ENCODE measurements at places on chromosomes 13 and 19.

DNA sequence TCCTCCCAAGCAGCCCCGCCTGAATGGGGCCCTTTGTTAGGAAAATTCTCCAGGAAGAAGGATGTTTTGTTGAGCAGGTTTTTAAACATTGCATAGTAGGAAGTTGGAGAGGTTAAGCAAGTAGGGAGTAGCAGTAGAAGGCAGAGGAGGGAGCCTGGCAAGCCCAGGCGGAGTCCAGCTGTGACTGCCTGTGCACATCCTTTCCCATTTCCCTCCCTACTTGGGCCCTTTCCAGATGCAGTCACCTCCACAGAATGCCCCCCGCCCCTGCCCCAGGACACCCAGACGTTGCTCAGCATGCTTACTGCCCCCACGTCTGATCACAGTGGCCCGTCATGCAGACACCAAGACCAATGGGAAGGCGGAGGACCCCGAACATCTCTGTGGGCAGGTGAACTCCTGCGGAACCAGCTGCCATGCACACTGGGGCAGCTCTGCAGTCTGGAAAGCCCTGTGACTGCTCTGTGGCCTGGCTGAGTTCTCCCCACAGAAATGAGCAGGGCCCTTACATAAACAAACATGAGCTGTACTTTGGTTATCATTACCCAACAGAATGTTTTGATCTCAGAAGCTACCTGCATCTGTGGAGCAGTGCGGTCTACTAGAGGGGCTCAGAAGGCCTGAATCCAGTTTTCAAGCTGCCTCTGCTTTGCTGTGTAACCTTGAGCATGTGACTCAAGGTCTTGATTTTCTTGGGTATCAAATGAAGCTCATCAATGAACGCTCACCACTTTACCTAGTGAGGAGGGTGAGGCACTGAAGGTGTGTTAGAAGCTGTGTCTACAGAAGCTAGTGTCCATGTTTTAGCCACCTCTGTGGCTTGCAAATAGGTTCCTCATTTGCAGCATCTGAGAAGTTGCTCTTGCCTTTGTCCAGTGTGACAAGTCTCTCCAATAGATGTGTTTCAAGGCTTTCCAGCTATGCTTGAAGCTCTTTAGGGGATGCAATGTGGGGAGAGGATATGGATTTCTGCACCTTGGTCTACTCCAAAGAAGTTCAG lies 84.2 kb downstream of the TNFRSF19 start:
- no peak for DNase-seq

GRCh38 chr19:52648336-52649016 lies 10.3 kb upstream of the ZNF83 start:
- no peak for DNase-seq

GRCh38 chr13:107421951-107422350 lies 793.4 kb downstream of the LIG4 start:
- DNase-seq = no peak

GRCh38 chr13:31772231-31772630 lies 32.9 kb downstream of the RXFP2 start:
- DNase-seq = no peak

DNA sequence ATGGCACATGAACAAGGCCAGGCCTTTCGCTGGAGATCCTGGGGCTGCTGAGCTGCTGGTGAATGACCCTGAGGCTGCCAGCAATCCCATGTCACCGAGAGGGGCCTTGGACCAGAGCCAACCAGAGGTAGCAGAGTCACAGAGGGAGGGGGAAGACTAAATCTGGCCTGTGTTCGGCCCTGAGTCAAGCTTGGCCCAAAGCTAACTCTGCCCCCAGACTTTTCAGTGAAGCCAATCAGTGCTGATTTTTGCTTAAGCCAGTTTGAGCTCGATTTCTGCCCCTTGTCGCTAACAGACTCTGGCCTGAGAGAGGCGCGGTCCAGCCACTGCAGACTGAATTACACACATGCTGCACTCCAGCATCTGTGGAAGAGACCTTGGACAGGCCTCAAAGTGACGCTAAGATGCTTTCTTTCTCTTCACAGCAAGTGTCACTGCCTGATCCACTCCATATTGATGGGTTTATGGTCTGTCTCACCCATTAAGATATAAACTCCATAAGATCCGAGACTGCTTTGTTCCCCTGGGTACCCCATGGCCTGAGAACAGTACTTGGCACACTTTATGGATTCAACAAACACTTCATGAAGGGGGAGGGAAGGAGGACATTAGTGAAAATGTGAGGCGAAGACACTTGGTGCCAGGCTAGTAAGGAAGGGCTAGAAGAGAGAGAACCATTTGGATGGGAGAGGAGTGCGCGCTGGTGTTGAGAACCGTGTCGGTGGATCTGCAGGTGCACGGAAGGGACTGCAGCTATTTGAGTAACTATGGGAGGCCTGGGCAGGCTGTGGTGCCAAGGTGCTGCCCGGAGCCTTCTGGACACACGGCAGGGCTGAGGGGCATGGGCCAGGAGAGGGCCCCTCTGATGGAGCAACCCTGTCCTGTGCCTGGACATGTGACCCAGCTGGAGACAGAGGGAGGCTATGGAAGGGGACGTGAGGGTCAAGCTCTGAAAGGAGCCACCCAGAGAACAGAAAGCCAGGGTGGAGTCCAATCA lies 17.6 kb downstream of the RANBP3 start:
- no peak for DNase-seq

DNA sequence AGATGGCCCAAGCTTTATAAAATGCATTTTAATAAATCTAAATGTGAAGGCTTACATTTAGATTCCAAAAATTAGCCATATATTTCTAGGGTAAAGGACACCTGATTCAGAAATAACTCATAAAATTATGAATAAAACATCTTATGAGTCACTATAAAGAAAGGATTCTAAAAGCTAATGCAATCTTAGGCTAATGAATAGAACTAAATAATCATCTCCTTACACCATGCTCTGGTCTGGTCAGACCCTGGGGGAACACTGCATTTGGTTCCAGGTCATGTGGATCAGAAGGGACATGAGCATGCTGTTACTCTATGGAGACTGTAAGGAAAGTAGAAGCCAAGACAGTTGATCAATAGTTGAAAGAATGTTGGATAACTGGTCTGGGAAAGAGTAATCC lies 370.4 kb downstream of the NDFIP2 start:
- DNase-seq = no peak

GRCh38 chr13:79285159-79285558 lies 120.9 kb downstream of the RBM26 start:
- no peak for DNase-seq

GRCh38 chr19:30214651-30215051 lies 157.5 kb upstream of the ZNF536 start:
- DNase-seq = peak; percentile 17

GRCh38 chr13:99963816-99964339 lies 7.7 kb downstream of the ZIC5 start:
- DNase-seq = no peak

DNA sequence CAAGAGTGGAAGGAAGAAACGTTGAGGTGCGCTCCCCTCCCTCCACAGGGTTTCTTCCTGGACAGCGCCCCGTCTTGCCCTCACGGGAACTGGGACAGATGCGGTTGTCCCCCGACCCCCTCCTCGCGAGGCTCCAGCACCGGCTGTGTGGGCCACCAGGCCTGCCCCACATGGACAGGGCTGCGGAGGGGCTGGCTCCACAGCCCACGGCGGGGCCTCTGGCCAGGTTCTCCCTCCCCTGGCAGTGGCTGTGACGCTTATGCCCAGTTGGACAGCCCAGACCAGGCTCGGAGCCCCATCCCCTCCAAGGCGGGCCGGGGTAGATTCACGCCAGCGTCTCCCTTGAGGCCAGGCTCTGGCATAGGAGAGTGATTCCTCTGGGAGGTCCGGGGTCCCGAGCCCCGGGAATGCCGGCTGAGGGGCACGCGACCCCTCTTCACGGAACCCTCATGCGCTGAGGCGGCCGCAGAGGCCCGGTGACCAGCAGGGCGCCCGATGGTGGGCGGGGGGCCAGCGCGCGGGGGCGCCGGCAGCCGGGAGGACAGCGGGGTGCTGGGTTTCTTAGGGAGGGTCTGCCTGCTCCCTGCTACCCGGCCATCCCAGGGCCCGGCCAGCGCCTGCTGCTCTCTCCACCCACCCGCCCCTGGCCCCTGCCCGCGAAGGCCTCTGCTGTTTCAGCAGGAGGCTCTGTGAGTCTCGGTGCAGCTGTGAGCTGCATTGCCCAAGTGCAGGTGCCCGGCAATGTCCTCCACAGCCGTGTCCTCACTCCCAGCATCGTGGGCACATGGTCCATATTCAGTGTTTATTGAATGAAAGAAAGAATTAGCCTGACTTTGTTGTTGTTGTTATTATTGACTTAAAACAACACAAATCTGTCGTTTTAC lies 20.3 kb upstream of the GAS6 start:
- DNase-seq = no peak

DNA sequence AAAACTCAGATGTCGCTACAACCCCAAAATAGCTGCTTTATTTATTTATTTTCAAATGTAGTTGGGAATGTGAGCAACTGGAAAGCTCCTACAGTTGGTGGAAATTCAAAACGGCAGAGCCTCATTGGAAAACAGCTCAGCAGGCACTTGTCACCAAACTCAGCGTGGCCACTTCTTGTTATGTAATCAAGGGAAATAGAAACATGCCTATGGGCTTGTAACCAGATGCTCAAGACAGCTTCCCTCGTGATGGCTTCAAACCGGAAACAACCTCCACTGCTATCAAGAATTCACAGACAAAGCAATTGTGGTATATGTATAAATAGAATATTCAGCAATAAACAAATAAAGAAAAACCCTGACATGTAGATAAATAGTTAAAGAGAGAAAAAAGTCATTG lies 627.8 kb upstream of the SLC10A2 start:
- no peak for DNase-seq

- DNase-seq = no peak
Observed at GRCh38 chr19:30102239-30102638, 160.2 kb downstream of the URI1 start.

GRCh38 chr19:6828698-6829633 lies 56.5 kb downstream of the VAV1 start:
- DNase-seq = peak; percentile 23

DNA sequence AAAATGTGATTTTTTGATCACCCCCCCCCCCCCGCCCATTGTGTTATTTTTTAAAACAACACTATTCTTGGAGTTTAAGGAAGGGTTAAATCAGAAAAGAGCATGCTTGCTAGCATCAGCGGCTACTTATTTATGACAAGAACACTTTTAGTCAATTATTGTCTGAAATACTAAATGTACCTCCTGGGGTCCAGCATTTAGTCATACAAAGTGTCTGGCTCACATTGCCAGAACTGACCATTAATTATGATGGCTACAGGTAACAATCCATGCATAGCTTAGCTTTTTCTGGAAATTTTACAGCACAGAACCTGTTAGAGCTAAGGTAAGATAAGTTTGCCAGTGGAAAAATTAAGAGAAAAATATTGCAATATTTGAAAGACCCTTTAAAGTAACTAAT lies 90.1 kb downstream of the PCDH9 start:
- DNase-seq = no peak

DNA sequence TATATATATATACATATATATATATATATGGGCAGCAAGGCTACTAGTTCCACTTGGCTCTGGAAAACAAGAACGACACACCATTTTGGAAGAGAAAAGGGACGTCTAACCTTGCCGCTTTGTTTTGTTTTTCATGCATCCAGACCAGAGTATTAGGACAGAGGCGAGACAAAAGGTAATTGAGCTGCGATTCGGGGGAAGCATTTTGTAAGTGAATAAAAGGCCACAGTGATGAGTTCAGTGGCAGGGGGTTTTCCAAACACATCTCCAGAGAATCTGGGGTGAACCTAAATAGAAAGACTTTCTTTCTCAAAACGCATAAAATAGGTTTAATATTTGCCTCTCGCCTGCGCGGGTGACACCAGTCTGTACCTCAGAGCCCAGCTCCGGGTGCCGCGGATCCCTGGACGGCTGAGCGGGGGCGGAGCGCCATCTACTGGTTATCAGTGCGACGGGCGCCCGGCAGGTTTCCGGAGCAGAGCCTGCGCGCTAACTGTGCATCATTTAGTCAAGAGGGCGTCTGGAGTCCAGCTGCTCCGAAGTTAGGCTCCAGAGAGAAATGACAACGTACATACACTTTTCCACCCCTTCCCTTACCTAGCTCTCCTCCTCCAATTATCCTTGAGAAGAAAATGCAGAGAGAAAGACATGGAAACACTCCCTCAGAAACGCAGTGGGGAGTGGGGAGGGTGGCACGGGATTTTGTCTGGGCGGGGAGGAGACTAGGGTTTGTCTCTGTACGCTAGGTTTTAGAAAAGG lies 262.3 kb downstream of the TBC1D4 start:
- peak; percentile 76 for DNase-seq

- DNase-seq = no peak
Observed at GRCh38 chr19:53389978-53390377, 5.0 kb upstream of the ZNF765 start.

GRCh38 chr19:41746593-41747227 lies 8.6 kb upstream of the CEACAM6 start:
- peak; percentile 8 for DNase-seq

GRCh38 chr19:43956827-43957226 lies 5.8 kb downstream of the ZNF221 start:
- DNase-seq = peak; percentile 18

GRCh38 chr19:17411801-17412200 lies 6.4 kb upstream of the BST2 start:
- no peak for DNase-seq

GRCh38 chr13:75432811-75433244 lies 49.1 kb downstream of the TBC1D4 start:
- DNase-seq = no peak

- DNase-seq = no peak
Observed at GRCh38 chr13:91593456-91593855, 195.0 kb downstream of the GPC5 start.

- no peak for DNase-seq
Observed at GRCh38 chr13:78686461-78686860, 27.5 kb upstream of the OBI1 start.

- DNase-seq = no peak
Observed at GRCh38 chr19:55369653-55370304, 484 bp downstream of the IL11 start.

GRCh38 chr19:11125994-11126685 lies 29.4 kb downstream of the SPC24 start:
- peak; percentile 34 for DNase-seq

GRCh38 chr19:14495672-14496028 lies 277 bp downstream of the GIPC1 start:
- no peak for DNase-seq

- no peak for DNase-seq
Observed at GRCh38 chr13:69288026-69288425, 819.6 kb upstream of the ATXN8OS start.

DNA sequence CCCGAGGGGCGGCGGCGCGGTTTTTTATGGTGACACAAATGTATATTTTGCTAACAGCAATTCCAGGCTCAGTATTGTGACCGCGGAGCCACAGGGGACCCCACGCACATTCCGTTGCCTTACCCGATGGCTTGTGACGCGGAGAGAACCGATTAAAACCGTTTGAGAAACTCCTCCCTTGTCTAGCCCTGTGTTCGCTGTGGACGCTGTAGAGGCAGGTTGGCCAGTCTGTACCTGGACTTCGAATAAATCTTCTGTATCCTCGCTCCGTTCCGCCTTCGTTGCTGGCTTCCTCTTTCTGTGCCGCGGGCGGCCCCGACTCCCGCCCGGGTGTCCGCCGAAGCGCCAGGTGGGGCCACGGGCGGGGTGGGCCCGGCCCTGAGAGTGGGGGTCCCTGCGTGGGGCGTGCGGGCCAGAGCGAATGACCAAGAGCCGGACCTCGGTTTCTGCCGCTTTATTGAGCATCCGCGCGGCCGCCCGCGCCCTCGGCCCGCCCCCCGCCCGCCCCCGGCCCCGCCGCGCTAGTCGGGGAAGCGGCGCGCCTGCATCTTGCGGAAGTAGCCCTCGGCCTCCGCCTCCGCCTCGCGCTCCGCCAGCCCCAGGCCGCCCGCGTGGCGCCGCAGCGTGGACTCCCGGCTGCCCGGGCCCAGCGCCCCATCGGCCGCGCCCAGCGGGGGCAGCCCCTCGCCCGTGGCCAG lies 9.6 kb downstream of the PLPPR3 start:
- DNase-seq = no peak

- no peak for DNase-seq
Observed at GRCh38 chr13:46609726-46610125, 56.8 kb downstream of the LRCH1 start.

Measured in stimulated activated naive B cell treated with anti-CD40 and anti-IgM and Interleukin-4, amounts not matched to agents 10 μg/mL and 1 μg/mL and 100 μg/mL, for 72 hours (primary cell).